ENCODE measurements at places on chromosomes 7 and 10.

DNA sequence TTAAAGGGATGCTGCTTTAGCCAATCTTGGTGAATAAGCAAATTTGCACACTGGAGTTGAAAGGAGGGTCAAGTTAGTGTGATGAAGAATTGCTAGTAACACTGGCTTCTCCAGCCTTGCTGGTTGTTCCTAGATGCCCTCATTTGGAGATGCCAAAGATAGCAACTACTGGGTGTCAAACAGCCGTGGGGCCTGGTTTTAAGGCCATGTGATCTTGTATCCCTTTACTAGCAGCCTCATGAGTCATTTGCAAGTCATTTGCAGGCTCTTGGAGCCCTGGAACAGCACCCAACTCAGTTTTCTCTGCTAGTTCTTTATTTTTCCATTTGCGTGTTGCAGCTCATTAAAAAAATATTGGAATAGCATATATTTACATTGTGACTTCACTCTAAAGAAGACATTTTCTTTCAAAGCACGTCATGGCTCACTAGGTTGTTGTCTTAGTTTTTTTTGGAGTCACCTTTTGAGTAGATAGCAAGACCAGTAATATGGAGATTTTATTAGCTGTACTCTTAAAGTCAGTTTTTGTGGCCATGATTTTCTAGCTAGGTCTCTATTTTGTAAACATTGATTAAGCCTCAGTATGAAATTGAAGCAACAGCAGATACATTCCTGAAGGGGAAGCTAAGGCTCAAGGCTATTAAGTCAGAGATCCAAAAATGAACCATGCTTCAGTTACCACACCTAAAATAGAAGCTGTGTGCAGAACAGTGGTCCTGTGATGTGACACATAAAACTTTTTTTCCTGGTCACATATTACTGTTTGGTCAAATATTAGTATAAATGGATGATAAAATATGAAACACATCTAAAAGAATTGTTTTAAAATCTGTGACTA, 1.3 kb downstream of the LSMEM1 start:
- no peak for DNase-seq

DNA sequence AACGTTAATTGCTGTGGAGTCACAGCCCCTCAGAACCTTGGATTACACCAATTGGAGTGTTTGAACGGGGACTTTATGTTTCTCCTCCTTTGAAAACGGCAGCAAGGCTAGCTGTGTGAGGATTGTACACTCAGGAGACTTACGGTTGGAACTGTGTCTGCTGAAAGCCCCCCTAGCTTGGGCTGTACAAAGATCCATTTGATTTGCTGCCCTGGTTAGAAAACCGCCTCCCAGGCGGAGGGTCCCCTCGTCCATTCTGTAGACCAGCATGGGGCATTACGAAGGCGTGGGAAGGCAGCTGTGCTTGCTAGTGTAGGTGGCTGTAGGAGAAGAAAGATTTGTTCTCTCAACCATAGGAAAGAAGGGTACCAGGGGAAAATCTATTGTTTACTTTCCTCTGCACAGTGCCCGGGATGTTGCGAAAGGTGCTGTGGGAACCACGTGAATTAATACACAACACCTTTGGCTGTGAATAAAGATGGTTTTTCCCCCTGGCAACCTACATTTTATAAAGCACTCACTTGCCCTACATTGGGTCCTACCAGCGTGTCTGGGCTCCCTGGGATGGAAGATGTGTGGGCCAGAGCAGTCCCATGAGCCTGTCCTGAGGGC, 73.4 kb upstream of the BTBD16 start:
- no peak for DNase-seq

DNA sequence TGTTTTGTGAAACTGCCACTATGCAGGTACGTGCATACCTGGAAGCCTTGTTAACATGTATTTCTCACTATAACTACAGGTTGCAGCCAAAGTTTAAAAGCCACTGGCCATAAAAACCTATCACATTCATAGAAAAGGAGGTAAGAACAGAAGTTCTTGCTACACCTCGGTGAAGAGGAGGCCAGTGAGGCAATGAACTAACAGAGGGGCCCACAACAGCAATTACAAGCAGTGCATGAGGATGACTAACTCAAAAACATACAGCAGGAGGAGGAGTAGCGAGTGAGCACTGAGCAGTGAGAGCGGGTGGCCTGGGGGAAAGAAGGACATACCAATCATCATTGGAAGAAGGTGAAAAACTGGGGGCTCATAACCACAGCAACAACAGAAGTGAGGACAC, 51.6 kb downstream of the NUDCD3 start:
- no peak for DNase-seq

DNA sequence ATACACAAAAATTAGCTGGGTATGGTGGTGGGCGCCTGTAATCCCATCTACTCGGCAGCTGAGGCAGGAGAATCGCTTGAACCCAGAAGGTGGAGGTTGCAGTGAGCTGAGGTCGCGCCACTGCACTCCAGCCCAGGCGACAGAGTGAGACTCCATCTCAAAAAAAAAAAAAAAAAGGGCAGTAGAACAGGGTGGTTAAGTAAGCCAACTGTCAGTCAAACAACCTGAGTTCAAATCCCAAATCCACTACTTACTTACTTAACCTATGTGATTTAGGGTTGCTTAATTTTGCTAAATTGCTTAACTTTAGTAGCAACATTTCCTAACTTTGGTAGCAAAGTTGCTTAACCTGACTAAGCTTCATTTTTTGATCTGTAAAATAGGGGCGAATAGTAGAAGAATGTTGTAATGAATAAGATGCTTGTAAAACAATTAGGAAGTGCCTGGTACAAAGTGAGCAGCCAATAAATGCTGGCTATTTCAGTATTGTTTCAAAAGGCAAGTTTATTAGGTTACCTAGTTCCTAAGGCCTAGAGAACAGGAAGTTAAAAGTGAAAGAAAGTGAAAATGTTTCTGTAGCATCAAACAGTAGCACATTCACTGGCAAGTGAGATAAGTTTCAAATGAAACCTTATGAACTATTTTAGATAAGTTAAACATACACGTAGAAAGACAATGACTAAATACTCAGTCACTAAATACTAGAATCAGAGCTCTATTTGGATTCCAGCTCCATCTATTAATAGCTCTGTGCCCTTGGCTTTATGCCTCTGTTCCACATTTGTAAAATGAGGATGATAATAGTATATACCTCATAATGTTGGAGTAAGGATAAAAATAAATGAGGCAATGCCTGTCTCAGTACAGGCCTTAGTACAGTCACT, 64.3 kb downstream of the HOXA1 start:
- no peak for DNase-seq

DNA sequence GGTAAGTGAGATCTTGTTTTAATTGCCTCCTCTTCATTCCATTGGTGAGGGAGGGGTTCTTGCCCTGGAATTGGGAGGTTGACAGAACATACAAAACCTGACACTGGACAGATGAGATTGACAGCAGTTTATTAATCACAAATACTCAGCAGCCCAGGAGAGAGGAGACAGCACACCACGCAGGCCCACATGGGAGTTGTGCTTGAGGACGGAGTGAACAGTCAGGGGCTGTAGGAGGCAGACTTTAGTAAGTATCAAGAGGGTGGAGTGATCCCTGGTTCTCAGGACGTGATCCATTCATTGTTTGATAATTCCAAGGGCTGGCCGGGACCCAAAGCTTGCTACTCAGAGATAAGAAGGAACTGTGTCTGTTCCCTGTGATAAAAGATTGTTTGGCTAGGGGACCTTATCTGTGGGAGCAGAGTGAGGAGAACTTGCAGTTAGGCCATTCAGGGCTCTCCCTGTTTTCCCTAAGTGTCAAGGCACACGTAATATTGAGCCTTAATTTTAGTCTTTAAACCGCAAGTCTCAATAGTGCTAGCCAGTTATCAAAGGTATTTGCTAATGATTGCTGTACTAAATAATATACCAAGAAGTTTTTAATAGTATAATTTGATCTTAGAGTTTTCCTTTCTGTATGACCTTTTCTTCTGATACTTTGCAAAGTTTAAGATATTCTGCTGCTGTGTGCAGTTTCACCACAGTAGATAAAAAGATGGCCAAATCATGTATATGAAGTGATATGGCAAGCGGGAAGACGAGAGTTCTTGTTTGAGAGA, 14.5 kb downstream of the CAPZA2 start:
- DNase-seq = no peak

- no peak for DNase-seq
Measured at GRCh38 chr10:117944676-117945447, 101.9 kb downstream of the RAB11FIP2 start.

DNA sequence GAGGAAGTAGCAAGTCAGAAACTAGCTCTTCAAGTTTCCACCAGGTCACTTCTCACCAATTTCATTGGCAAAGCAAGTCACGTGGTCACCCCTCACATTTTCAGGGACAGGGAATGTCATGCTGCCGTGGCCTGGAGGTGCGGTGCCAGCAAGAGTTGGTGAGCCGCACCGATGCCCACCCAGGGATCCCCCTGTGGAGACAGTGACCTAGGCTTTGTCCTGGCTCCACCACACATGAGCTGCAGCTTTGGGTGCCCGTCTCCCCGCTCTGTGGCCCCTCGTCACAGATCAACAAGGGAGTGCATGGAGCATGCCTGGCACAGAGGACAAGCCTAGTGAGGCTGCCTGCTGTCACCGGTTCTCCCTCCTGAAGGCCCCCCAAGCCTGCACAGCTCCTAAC, 226.7 kb upstream of the PPP2R2D start:
- no peak for DNase-seq

DNA sequence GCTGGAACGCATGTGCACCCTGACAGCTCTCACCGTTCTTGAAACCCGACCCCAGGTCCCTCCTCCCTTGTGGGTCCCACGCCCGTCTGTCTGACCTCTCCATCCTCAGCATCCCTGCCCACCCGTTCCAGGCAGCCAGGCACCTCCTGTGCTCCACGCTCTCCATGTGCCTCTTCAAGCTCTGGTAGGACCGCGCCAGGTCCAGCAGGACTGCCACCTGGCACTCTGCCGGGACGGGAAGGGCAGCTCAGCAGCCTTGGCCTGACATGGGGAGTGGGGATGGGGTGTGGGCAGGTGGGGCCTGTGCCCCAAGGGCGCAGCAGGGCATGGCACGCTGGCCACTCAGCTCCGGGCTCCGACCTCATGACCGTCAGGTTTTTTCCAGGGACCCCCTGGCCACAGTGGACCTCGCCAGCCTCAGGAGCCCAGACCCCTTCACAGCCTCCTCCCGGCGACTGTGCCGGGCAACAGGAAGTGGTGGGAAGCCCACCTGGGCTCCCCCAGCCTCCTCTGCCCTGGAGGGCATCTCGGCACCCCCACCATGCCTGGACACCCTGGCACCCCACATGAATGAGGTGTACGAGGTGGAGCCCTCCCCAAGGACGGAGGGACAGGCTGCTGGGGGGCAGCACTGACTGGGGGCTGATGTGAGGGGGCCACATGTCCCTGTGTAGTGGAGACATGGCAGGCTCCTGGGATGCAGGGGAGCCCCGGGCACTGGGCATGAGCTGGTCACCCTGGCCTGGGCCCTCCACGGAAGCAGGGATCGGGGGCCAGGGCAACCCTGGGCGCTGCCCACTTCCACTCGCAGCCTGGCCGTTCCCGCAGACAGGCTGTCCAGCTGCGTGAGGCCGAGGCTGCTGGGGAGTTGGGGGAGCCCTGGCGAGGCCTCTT, 25.1 kb upstream of the NKX6-2 start:
- DNase-seq = no peak

DNA sequence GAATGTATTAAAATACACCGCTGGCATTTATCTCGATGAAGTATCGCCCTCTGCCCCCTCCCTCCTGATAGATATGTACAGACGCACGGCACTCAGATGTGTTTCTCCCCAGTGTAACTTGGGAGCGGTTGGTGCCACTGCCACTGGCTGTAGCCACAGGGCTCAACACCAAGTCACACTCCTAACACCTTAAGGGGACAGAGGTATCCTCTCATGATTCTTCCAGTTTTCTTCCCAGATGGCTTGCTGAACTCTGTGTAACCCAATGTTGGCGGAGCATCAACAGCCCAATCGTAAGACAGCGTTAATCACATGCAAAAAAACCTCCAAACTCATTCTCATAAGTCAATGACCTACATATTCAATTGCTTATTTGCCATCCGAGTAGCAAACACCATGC, 35.5 kb downstream of the CTBP2 start:
- DNase-seq = no peak

GRCh38 chr10:130871406-130871805, 440.1 kb downstream of the TCERG1L start:
- DNase-seq = no peak

DNA sequence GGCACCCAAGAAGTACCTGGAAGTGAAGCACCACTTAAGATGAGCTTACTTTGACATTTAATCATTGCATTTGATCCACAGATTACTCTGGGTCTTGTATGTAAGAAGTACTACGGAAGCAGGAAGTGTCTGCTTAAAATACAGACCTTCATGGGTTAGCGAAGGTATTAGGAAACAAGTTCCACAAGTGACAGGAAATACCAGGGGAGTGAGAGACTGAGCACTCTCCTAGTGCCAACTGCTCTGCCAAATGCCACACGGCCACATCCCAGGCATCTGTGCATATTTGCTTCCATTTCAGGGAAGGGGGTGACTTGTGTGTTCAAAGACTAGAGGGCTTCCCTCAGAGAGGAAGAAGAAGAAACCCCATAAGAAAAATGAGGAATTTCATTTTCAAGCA, 57.2 kb upstream of the ANK3 start:
- no peak for DNase-seq

- no peak for DNase-seq
Measured at GRCh38 chr7:54015251-54015650, 526.9 kb upstream of the VSTM2A start.

GRCh38 chr7:3548815-3549214, 247.8 kb downstream of the SDK1 start:
- no peak for DNase-seq

- DNase-seq = no peak
Measured at GRCh38 chr10:93790439-93790838, 32.7 kb downstream of the LGI1 start.

DNA sequence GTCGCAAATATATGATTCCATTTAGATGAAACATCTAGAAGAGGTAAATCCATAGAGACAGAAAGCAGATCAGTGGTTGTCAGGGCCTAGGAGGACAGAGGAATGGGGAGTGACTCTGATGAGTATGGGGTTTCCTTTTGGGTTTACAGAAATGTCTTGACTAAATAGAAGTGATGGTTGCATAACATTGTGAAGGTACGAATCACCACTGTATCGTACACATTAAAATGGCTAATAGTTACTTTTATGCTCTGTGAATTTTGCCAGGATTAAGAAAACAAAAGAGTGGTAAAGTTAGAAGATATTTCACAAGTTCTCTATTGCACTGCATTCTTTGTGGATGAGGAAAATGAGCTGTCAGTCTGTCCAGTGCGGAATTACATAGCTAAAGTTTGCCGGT, 407.4 kb downstream of the KCNMA1 start:
- no peak for DNase-seq

- DNase-seq = no peak
Measured at GRCh38 chr7:76512941-76513816, 2.8 kb downstream of the UPK3B start.

DNA sequence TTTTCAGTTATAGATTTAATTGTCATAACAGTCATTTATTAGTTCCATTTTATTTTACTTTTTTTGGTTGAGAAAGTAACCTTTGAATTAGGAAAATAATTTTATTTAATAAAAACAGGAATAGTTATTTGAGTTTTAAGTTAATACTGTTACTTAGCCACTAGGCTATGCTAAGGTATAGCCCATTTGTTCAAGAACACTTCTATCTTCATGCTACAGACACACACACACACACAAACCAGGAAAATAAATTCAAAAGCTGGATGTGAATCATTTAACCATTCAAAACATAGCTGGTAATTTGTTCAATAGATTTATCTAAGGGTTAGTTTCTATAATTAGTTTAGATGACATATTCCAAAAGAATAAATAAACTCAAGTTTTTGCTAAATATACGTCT, 148.4 kb downstream of the RNF133 start:
- DNase-seq = no peak

GRCh38 chr10:50740293-50740648, 535 bp downstream of the ASAH2B start:
- DNase-seq = no peak

- DNase-seq = peak; percentile 98
Measured at GRCh38 chr7:63900394-63901203, 98.0 kb upstream of the ZNF722 start.

Measured in globus pallidus (tissue), 1 donor.